Activated T-helper 9 cell treated with anti-CD3 and anti-CD28 coated beads, Interleukin-2, amount 50 U/mL, for 16 hours (primary cell): ENCODE measurements at places on chromosomes 4 and X.

GRCh38 chrX:68183612-68184214 lies 249.6 kb downstream of the OPHN1 start:
- no peak for DNase-seq

GRCh38 chr4:31041385-31041784 lies 321.2 kb downstream of the PCDH7 start:
- DNase-seq, result no peak

DNA sequence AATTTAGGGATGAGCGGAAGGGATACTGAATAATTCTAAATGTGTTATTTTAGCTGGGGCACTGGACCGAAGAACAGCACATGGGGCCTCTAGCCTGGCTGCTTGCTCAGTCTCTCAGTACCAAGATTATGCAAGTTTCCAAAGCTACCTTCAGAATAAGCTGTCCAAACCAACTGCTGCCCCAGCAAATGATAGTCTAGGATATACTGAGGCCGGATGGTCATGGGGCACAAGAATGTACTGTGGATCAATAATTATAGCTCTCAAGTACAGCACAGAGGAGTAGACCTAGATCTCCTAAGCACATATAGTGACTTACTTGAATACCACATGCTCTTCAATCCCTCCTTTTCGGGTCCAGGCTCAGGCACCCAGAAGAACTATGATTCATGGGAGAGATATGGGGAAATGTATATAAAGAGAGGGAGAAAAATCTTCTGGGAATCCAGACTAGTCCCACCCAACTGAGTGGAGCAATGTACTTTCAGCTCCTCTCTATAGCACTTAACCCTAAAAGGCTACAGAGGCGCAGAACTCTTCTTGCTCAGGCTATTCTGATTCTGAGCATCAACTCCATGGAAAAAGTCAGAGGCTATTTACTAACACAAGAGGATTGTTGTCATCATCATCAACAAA lies 160.3 kb upstream of the GPC4 start:
- no peak for DNase-seq

GRCh38 chr4:110550260-110550659 lies 72.6 kb downstream of the PITX2 start:
- no peak for DNase-seq

DNA sequence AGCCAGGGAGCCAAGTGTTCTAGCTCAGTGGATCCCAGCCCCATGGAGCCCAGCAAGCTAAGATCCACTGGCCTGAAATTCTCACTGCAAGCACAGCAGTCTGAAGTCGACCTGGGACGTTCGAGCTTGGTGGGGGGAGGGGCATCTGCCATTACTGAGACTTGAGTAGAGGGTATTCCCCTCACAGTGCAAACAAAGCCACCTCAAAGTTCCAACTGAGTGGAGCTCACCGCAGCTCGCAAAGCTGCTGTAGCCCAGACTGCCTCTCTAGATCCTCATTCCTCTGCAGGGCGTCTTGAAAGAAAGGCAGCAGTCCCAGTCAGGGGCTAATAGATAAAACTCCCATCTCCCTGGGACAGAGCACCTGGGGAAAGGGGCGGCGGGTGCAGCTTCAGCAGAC lies 226.3 kb downstream of the ZIC3 start:
- no peak for DNase-seq

- DNase-seq, result no peak
Observed at GRCh38 chrX:10582945-10583344, 37.4 kb downstream of the MID1 start.
